ENCODE measurements at places on chromosomes 2 and 18. TPM values are rescaled to one million over a fixed set of nuclear protein-coding genes. Genes with fewer than 3 reads are reported as not detected.
A peak's percentile ranks its signal among the peaks of the same experiment; 100 is the strongest.

GRCh38 chr2:174553811-174554493, 43.7 kb downstream of the WIPF1 start:
- H3K4me1 ChIP-seq: no peaks in the 10 kb centered on the region
- DNase-seq: no peak
- no peaks in the 10 kb centered on the region for H3K27me3 ChIP-seq
- H3K4me3 ChIP-seq: no peak overlapping the region

DNA sequence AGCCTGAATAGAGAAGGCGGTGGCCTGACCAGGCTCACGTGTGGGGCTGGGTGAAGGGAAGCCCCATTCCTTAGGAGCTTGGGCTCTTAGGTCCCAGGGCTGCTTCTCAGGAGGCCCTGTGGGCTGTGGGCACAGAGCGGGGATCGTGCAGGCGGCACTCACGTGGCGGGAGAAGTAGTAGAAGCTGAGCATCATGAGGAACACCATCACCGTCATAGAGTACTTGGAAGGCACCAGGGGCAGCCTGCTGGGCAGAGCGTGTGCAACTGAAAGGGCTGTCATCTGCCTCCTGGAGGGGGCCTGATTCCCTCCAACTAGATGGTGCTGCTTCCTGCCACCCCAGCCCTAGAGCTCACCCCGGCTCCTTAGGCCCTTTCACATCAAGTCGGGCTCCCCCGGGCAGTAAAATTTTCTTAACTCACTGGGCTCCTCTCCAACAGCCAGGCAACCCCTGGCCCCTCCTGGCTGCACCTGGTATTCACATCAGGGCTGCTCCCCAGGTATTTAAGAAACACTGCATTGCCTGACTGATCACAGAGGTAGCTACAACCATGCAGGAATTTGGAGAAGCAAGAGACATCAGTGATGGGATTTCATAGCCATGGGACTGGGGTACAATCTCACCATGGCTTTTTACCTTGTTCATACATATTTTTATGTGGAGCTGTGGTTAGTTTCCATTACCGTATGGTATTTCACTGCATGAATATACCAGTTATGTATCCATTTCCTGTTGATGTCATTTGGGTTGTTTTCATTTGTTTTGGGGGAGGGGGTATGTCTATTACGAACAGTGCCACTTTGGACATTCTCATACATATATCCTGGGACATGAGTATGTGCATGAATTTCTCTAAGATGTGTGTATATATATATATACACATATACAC, 32.9 kb downstream of the CENPO start:
- H3K4me3 ChIP-seq: no peak overlapping the region
- no peaks in the 10 kb centered on the region for H3K27me3 ChIP-seq
- H3K36me3 ChIP-seq: peaks cover 8% of the 10 kb centered on the region
- no peak overlapping the region for H3K27ac ChIP-seq

SCG2 gene
- total RNA-seq: 5.6 TPM

DNA sequence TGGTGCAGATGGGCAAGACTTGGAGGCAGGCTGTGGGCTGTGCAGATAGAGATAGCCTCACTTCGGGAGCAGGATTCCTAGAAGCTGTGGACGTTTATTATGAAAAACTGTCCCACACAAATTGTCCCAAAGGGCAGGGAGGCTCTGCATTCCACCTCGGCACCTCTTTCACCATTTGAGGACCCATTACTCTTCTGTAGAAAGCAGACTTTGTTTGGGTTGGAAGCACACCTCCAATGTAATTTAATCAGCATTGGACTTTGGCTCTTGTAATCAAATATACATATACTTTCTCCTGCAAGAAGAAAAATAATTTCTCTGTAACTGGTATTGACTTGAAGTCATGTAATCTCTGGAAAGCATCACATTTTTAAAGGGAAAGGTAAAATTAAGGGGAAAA, 8.5 kb downstream of the ONECUT2 start:
- no peak overlapping the region for H3K27ac ChIP-seq
- no peak for DNase-seq
- H3K36me3 ChIP-seq: no peaks in the 10 kb centered on the region
- peaks cover 57% of the 10 kb centered on the region for H3K27me3 ChIP-seq

DNA sequence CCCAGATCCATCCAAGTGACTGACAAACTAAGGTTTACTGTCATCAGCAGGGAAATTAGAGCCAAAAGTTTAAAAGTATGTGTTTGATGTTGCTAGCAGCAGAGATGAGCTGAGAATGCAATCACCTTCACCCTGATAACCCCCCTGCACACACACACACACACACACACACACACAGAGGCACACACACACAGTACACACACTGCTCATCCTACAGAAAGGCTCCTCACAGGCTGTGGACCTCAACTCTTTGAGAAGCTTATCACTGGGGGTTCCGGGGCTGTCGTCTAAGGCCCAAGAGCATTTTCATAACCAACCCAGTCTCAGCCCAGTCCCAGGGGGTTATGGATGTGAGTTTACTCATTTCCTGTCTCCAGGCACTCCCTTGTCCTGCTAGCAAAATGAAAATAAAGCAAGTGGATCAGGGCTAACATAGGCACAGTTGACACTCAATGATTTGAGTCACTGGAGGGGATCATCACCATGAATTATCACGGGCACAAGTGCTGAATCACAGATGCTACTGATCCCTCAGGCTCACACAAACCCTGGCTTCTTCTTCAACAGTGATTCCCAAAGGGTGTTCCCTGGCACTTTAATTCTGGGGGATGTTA, 76.6 kb downstream of the ALK start:
- no peak overlapping the region for H3K27ac ChIP-seq
- no peaks in the 10 kb centered on the region for H3K36me3 ChIP-seq
- no peaks in the 10 kb centered on the region for H3K4me1 ChIP-seq
- no peak overlapping the region for H3K4me3 ChIP-seq
- peak; percentile 10 for DNase-seq

Measured in astrocyte (in vitro differentiated cells and primary cell).